Left hindlimb (tissue), 1 donor: ENCODE measurements at places on chromosomes 2 and 18.

GRCh38 chr2:198214114-198214596, 409.8 kb downstream of the PLCL1 start:
- no peak for DNase-seq

GRCh38 chr2:102449370-102449974, 23.6 kb upstream of the SLC9A4 start:
- DNase-seq: no peak

DNA sequence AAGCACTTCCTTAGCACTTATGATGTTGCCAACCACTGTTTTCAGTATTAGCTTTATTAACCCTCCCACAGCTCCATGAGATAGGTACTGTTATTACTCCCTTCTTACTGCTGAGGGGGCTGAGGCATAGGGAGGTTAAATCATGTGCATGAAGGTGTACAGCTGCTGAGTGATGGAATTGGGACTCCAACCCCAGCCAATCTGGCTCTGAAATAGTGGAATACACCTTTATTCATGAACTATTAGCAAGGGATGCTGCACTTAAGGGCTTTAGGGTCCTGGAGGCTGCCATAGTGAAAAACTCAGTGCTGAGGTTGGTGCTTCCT, 19.2 kb downstream of the SMARCAL1 start:
- no peak for DNase-seq

DNA sequence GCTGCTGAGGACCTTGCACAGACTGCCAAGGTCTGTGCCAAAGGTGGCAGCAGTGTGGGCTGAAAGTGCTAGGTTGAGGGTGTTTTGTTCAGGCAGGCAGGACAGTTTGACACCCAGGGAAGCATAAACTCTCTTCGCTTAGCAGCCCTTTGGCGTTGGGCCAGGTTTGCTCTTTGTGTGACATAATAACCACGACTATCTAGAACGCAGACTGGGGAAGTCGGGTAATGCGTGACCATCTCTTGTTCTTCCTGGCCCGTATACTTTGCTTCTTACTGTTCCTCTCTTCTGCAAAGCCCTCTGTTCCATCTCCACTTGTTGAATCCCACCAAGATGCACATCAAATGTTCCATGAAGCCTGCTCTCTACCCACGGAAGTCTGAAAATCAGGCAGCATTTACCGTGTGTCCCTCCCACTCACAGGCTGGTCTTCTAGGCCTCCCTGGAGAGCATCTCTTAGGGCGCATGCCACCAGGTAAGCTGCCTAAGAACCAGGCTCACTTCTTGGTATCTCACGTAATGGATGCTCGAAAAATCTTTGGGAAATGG, 96.7 kb upstream of the LMAN1 start:
- DNase-seq: no peak

GRCh38 chr2:180978903-180979748, 1.3 kb upstream of the UBE2E3 start:
- no peak for DNase-seq

DNA sequence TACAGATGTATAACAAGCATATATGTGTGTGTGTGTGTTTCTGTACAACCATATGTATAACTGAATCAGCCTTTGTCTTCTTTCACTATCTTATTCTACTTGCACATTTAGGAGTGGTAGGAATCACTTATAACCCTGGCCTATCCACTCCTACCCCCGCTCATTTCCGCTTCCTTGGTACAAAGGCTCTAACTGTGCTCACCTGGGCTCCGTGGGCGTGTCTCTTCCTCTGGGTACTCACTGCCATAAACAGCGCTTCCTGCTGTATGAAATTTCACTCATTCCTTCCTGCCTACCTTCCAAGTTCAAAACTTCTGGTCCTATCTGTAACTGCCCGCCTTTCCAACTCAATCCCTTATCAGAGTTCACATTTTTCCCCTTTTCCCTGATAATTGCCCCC, 815.5 kb downstream of the EPHA4 start:
- no peak for DNase-seq

DNA sequence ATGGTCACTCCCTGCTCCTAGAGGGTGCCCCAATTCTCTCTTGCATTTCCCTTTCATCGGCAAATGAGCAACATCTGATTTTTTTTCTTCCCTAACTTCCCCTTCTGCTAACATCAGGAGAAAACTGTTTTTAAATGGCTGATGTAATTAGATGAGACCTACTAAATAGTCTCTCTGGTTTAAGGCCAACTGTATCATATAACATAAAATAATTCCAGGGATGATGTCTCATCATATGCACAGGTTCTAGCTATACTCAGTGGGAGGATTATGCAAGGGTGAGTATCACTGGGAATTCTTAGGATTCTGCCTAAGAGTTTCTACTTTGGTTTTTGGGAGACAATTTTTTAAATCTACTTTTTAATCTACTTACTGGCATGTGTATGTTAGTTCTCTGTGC, 193.4 kb downstream of the PARD3B start:
- no peak for DNase-seq

DNA sequence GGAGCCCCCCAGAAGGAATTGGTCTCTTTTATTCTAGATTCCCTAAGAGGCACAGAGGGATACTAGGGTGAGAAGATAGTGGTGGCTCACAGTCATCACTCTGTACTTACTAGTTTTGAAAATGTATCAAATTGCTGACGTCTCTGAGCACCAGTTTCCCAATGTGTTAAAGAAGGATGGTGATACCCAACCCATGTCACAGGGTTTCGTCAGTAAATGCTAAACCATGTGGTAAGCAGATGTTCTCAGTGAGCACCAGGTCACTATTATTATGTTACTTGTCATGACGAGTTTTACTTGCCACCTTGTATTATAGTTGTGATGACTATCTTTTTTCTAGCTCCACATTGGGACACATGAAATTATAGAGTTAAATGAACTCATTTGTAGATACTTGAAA, 54.7 kb downstream of the NEDD4L start:
- DNase-seq: no peak
